Vagina (tissue), 2 donors: ENCODE measurements at places on chromosomes 7 and 10.
A peak's percentile ranks its signal among the peaks of the same experiment; 100 is the strongest.

DNA sequence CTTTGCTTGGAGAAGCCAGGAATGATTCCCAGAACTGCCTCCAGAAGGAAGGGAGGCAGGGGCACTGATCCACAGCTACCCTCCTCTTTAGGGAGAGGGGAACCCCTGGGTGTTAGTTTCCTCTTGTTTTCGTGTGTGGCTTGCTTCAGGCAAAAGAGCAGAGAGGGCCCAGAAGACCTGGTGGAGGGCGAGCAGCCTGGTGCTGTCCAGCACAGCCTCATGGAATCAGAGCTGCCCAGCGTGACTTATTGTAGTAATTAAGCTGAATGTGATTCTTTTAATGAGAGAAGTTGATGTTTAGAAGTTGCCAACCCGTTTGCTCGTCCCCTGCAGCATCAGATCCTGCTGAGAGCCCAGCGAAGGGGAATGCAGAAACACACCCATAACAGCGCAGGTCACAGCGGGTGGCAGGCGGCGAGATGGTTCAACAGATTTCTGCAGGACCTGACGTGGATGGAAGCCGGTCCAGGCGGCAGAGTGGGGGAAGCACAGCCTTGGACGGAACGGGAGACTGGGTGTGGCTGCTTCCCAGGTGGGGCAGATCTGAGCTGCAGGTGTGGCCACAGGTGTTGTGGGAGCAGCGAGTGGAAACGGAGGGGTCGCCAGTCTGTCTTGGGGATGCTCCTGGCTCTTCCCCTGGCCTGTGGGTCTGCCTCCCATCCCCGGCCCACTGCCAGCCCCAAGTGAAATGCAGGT, 53.7 kb upstream of the SHH start:
- DNase-seq = peak; percentile 88

- no peak for DNase-seq
Observed at GRCh38 chr7:24297362-24297761, 13.4 kb downstream of the NPY start.

DNA sequence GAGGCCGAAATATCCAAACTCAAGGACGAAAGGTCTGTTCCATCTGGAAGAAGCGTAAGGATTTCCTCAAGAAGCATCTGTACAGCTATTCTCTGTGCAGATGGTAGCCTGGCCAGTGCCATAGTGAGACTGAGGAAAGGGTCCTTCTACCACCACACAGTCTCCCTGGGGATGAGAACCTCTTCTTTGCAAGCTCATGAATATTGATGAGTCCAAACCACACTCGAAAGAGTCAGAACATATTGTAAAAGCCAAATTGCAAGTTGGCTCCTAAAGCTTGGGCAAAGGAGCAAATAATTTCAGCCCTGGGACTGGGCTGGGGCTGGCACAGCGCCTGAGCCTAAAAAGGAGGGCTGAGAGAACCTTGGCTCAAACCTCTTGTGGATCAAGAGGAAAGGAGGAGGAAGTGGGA, 66.1 kb upstream of the PIP4K2A start:
- no peak for DNase-seq

GRCh38 chr7:44854644-44855364, 6.9 kb upstream of the H2AZ2 start:
- DNase-seq = no peak
